ENCODE measurements at places on chromosomes 7 and 10. TPM values are rescaled to one million over a fixed set of nuclear protein-coding genes. Genes with fewer than 3 reads are reported as not detected.

AKR1C4 gene
- not detected for total RNA-seq

PRPS1L1 gene
- not detected for total RNA-seq

CYP26C1 gene
- 0.13 TPM for total RNA-seq

PDE6C gene
- not detected for total RNA-seq

OR6V1 gene
- not detected for total RNA-seq

LIPM gene
- total RNA-seq: not detected

NUTM2A gene
- total RNA-seq: 1.1 TPM

CPXM2 gene
- total RNA-seq: not detected

All from A673 (cell line).